Inflammatory macrophage treated with lipopolysaccharide for 1 hour (primary cell): ENCODE measurements at places on chromosomes 3 and 15.

GRCh38 chr3:185401319-185401955, 38.5 kb downstream of the MAP3K13 start:
- DNase-seq: no peak

GRCh38 chr3:23540600-23540999, 265.2 kb upstream of the UBE2E1 start:
- no peak for DNase-seq

DNA sequence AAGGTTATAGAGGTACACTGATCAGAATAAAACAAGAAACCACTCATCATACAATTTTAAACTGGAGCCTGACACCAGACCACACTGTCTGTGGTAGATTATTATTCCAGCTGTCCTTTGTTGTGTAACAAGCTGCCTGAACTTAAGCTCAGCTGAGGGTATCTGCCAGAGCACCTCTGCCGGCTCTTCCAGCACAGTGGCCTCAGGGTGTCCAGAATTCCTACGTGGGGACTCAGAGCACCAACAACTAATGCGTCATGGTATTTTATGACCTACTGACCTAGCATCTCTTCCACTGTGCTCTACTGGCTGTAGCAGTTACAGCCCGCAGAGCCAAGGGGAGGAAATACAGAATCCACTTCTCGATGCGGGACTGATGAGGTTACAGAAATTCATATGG, 15.6 kb upstream of the RAF1 start:
- no peak for DNase-seq

DNA sequence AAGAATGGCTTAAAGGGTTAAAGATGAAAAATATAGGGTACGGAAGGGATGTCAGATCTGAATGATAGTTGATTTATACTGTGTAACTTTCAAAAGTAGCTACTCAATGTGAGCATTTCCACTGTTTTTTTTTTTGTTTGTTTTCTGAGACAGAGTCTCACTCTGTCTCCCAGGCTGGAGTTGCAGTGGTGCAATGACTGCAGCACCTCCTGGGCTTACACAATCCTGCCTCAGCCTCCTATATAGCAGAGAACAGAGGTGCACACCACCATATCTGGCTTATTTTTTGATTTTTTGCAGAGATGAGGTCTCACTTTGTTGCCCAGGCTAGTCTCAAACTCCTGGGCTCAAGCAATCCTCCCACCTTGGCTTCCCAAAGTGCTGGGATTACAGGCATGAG, 9.9 kb upstream of the PXK start:
- no peak for DNase-seq

- DNase-seq: peak; percentile 83
These were observed 6.9 kb upstream of the IL16 start for GRCh38 chr15:81189583-81190283.

- no peak for DNase-seq
These were observed 24.9 kb downstream of the VPS13C start for GRCh38 chr15:62035256-62035924.

- DNase-seq: no peak
These were observed 159.4 kb downstream of the ZIC4 start for GRCh38 chr3:147246906-147247305.

GRCh38 chr15:97077975-97078374, 747.5 kb downstream of the NR2F2 start:
- DNase-seq: no peak

- DNase-seq: no peak
These were observed 718.2 kb downstream of the NTRK3 start for GRCh38 chr15:87538327-87538834.

DNA sequence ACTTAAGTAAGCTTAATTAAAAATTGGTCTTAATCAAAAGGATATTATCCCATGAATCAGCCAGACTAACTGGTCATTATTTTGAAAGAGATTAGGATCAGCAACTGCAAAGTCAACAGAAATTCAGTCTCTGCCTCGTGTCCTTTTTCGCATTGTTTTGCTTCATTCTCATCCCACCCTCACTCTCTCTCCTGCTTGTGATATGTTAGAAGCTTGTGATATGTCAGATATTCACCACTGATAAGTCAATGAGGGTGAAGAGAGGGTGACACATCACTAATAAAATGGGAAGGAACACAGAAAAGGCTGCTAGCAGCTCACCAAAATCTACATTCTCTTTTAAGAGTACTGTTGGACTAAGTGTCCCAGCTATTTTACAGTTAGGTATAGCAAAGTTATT, 146.1 kb downstream of the SUCNR1 start:
- no peak for DNase-seq

- DNase-seq: no peak
These were observed 788 bp upstream of the DLG1 start for GRCh38 chr3:197298945-197299854.

DNA sequence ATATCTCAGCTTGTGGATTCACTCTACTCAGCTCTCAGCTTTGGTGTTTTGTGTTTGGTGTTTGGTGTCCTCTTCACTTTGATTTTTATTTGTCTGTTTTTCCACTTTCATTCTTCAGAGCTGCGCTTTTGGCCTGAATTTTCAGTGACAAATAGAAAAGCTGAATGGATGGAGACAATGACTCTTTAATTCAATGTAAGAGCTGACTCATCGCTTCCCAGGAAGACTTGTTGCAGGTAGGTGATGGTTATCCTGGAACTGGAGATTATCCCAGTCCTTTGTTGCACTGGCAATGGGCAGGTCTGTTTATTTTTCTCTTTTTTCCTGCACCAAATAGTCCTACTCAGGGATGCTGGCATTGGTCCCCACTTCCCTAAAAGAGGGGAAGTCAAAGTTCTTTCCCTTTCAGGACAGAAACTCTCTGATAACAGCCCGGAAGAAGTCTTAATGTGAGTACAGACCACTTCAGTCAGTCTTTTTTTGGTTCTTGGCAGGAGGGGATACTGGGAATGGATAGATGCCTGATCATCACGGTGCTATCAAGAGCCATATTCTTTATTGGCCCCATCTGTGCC, 12.4 kb upstream of the AEN start:
- DNase-seq: no peak

DNA sequence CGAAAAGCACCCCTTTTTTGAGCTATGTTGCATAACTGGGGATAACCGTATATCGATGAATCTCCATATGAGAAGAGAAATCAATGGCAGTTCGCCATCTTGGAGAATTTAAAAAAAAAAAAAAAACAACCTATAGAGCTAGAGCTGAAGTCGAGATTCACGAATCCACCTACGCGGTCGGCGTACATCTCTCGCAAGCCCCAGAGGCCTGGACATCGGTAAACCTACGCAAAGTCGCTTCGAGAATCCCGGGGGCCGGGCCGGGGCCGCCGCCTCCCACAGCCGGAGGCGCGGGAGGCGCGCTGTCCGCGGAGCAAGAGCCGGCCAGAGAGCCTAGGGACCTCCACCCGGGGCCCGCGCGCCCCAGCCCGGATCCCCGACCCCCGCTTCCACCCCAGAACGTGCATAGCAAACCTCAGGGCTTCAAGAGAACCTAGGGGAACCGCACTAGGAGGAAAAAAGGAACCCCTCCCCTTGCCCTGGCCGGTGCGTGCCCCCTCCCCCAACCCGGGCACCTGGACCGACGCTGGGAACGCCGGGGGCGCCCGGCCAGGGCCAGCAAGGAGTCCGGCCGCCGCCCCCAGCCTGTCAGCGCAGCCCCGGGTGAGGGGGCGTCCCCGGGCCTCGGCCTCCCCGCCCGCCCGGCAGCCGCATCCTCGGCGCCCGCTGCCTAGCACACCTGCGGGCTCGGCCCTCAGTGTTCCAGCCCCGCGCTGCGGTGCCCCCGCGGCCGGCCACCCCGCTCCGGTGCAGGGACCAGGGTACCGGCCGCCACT, 567 bp downstream of the PFN2 start:
- no peak for DNase-seq

- DNase-seq: peak; percentile 74
These were observed 26.6 kb upstream of the RASA2 start for GRCh38 chr3:141460097-141460704.

DNA sequence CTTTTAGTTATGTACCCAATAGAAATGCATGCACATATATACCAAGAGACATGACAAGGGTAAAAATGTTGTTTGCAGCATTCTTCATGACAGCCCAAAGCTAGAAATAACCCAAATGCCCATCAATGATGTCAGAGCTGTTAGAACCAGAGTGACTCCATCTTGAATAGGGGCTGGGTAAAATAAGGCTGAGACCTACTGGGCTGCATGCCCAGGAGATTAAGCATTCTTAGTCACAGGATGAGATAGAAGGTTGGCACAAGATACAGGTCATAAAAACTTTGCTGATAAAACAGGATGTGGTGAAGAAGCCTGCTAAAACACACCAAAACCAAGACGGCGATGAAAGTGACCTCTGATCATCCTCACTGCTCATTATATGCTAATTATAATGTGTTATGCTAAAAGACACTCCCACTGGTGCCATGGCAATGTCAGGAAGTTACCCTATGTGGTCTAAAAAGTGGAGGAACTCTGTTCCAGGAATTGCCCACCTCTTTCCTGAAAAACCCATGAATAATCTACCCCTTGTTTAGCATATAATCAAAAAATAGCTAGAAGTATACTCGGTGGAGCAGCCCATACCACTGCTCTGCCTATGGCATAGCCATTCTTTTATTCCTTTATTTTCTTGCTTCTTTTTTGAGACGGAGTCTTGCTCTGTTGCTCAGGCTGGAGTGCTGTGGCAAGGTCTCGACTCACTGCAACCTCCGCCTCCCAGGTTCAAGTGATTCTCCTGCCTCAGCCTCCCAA, 32.9 kb downstream of the ZBTB11 start:
- no peak for DNase-seq

GRCh38 chr3:176663837-176664831, 533.1 kb downstream of the TBL1XR1 start:
- DNase-seq: peak; percentile 16

- no peak for DNase-seq
These were observed 45.4 kb downstream of the TM4SF4 start for GRCh38 chr3:149519912-149520311.

GRCh38 chr3:194082743-194083636, 53.0 kb upstream of the HES1 start:
- DNase-seq: peak; percentile 9

DNA sequence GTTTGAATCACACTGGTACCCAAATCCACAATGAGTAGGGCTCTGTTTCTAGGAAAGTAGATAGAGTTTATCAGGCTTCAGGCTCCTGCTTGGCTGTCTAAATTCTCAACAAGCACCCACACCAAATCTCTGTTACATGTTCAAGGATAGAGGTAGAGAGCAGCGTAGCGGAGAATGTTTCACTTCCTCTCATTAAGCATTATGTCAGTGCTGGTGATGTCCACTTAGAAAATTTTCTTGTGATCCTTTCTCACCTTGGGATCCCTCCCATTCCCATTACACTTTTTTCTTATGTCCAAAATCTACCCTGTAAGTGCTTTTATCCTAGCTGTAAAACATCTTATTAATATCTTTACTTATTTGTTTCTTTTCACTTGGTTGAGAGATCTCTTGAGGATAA, 34.7 kb upstream of the GCSAM start:
- DNase-seq: no peak

DNA sequence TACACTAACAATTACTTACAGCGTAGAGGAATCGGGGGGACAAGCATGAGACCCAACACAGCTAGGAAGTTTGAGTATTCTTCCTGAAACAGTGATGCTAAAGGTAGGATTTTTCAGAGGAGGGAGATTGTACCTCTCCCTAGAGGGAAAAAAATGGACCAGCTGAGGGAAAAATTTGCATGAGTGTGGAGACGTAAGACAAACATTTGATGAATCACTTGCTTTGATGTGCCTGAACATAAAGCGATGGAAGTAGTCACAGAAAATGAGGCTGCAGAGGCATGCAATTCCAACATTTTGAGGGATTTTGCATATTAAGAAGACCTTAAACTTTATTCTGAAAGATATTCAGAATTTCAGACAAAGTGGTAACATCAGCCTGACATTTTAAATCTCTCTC, 102.2 kb downstream of the COL6A6 start:
- no peak for DNase-seq

- DNase-seq: no peak
These were observed 2.6 kb downstream of the LIPC start for GRCh38 chr15:58434334-58434875.

DNA sequence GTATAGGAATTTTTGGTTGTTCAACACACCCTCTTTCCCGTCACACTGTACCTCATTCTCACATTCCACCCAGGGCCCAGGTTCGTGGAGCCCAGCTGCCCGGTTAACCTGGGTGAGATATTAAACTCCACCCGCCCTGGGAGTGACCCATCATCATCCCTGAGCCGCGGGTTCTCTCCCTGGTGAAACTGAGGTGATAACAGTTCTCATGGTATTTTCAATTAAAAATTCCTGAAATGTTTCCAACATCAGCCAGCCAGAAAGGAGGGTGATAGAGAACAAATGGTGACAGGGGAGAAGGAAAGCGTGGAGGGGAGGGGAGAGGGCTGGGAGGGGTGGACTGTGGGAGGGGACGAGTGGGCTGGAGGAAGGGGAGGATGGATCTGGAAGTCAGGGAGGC, 148.8 kb downstream of the ALDH1A2 start:
- DNase-seq: no peak

DNA sequence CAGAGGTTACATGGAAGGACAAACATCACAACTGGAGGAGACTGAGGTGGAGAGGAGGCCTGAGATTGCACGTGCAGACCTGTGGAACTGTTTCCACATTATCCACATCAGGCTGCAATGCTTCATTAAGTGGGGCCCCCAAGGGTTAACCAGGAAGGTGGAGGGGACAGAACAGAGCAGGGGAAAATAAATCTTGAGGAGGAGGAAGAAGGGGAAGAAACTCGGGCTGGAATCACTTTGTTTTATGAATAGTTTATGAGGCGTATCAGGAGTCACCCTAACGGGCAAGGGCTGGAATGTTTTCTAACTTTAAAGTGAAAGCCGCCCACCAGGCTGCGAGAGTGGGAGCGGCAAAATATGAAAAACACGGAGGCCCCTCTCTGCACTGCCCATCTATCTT, 154.9 kb downstream of the WNT5A start:
- no peak for DNase-seq

DNA sequence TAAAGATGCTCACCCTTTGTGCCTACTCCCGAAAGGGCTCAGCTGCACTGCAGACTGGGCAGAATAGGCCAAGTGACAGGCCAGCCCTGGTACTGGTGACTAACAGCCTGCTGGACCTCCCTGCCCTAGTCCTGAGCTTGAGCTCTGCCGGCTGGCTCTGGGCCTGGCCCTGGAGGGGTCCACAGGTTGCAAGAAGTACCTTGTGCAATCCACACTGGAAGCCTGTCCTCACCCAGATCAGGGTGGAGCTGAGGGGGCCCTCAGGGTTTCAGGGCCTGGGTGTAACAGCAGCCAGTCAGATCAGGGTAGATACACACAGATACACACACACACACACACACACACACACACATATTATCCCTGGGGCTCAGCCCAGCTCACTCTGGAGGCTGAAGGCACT, 27.3 kb upstream of the PLA2G4D start:
- DNase-seq: no peak

DNA sequence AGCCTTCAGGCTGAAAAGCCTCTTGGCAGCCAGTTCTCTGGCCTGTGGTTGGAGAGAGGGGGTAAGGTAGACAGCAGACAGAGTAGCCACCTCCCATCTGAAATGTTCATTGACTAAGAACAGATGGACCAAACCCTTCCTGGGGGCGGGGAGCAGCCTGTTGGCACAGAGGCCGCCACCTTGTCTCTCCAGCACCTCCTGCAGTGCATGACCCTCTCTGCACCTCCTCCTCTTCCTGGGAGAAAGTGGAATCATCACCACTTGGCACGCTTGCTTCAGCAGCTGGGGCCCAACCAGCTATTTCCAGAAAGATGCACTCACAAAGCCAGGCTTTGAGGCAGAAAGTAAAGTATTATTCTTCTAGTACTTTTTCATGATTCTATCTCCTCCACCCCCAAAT, 313.4 kb upstream of the CHRM5 start:
- no peak for DNase-seq

- no peak for DNase-seq
These were observed 27.5 kb downstream of the NBEAL2 start for GRCh38 chr3:47007001-47007400.

GRCh38 chr3:42180901-42181300, 85.1 kb downstream of the CCK start:
- DNase-seq: no peak
